ENCODE measurements at places on chromosomes 5 and 9.

GRCh38 chr5:143648696-143649095 lies 163.3 kb upstream of the HMHB1 start:
- DNase-seq = peak; percentile 2

DNA sequence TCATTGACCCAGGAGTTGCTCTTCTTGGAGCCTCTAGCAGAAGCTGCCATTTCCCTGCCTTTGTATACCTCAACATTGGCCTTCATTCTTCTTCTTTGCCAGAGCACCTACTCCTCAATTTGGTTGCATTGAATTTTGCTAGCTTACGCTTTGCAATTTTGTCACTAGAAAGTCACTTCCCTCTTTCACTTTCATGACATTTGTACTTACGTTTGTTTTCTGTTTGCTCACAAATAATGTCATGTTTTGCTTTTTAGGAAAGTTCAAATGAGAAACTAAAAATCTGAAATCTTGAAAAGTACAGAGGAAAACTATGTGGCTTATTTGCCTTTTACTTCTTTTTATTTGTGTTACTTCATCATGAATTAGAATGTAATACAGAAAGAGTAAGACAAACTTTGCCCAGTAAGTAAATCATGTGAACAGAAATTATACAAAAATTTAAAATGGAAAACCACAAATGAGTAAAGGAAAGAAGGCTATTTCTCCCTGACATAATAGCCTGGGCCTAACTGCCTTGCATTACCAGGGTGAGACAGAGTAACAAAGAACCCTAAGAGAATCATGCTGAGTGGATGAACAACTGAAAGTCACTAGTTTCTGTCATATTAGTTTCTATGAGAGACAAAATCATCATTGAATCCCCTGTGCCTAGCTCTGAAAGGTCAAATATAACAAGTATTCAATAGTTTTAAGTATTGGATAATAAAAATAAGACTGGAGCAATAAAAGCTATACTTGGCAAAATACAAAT lies 7.4 kb upstream of the IFNA1 start:
- DNase-seq = no peak

DNA sequence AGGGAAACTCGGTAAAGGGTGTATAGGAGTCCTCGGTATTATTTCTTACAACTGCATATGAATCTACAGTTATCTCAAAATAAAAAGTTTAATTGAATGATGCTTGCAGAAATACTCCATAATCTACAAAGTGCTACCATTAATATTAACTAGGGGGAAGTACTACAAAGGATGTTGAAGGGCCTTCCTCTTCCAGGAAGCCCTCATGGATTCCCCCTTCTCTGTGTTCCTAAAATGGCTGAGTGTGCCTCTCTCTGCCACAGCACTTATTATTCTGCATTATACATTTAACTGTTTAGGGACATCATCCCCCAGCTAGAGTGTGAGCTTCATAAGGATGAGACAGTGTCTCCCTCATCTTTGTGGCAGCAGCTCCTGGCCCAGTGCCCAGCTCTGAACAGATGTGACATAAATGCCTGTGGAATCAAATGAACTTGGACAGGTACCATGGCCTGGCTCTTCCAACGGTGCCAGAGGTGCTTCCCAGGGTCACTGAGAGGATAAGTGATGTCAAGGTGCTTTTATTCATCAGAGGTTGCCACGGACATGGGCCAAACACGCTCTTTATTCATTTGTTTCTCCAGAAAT lies 99.5 kb downstream of the PAX5 start:
- no peak for DNase-seq

DNA sequence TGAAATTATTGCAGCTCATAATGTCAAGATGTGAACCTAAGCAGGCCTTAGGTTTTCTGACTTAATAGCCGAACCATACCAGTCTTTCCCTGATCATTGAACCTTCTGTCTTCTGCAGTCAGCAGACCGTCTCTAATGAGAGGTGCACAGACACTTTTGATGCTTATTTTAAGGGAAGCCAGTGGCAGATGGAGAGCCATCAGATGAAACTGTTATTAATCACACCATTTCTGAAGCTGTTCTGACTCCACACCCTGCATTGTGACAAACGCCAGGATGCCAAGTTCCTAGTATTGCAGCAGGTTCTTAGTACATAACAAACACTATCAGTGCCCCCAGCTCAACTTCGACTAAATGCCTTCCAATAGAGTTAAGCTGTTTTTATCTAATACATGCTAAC lies 43.0 kb downstream of the PIK3R1 start:
- DNase-seq = no peak

DNA sequence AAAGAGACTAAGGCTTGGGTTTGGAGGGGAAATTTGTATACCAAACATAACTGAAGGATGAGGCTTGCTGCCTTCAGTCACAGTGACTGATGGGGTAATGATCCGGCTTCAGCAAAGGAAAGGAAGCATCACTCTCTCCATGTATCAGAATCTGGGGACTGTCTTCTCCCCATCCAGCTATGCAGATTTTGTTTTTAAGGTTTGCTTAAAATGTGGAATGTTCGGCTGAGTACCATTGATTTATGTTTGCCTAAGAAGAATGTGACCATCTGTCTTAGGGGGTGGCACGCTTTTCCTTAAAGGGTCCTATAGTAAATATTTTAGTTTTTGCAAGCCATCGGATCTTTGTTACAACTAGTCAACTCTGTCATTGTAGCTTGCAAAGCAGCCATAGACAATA lies 291.9 kb downstream of the ARHGEF28 start:
- DNase-seq = no peak

- DNase-seq = no peak
Measured at GRCh38 chr5:59276325-59276675, 617.2 kb downstream of the PDE4D start.

- no peak for DNase-seq
Measured at GRCh38 chr9:97310023-97310422, 2.6 kb downstream of the CCDC180 start.

DNA sequence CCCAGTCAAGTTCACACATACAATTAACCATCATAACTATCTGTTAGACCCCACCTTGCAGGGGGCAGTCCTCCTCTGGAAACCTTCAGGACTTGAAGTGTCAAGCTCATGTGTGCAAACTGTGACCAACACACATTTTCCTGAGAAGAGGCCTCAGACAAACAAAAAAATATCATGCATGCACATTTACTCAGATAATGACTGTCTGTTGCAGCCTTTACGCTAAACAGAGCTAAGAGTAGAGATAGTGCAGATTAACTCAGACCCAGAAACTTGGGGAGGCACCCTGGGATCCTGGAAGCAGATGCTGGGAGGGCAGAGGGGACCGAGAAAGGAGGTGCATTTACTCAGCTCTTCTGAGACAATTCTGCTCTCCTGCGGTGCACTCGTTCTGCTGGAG lies 3.6 kb upstream of the S1PR3 start:
- no peak for DNase-seq

DNA sequence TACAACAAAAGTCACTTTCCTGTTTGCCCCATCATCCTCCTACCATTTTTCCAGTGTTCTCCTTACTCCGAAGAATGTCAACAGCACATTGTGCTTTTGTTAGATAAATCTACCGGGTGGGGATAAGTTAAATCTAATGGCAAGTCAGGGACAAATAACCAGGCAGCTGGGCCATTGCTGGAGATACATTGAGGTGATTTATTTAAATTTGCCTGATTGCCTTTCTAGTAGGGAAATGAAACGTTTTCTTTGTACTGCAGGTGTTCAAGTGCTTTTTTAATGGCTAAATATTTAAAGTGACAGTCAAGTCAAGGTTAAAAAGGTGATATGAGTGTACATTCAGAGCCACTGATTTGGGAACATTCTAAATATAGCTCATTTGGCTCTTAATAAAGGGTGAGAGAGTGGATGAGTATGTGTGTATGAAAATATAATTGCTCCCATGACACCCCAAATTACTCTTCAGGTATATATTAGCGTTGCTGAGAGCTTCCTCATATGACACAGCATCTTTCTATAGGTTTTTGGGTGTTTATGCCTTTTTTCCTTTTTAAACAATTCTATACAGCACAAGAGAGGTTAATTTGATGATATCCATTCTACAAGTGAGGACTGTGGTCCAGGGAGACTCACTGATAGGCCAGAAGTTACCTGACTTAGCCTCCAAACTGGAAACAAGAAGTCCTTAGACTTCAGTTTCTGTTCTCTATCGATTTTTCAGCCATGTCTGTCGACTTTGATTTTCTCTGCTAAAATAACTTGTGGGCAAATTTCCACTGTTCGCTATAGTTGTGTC lies 51.9 kb downstream of the DMRT2 start:
- no peak for DNase-seq

DNA sequence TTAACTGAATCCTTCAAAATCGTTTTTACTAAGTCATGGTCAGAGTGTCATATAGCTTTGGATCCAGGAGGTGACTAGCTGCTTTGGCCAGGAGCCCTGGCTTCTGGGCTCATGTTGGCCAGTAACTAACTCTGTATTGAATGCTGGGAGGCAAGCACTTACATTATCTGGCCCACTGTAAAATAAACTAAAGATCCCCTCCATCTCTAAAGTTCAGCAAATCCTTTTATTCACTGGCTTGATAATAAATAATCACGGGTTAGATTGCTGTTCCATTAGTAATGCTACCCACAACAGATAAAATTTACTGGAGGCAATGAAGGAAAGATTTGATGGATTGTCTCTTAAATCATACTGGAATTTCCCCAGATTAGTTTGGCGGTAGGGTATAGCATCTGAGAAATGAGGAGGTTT lies 382.2 kb upstream of the TLE4 start:
- DNase-seq = no peak

DNA sequence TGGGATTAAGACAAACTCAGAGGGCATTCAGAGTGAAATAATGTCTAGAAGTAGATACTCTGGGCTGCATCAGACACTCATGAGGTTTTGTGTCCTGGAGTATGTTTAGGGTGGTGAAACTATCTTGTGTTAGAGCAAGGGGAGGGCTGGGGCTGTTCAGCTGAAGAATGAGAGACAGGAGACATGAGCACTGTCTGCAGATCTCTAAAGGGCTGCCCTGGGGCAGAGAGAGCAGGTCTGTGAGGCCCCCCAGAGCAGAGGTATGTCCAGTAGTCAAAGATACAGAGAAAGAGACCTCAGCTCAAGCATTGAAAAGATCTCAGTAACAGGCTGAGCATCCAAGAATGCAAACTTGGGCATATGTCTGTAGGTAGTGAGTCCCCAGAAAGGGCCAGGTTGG lies 45.9 kb upstream of the SHB start:
- DNase-seq = no peak

- no peak for DNase-seq
Measured at GRCh38 chr5:158839638-158840037, 260.1 kb downstream of the EBF1 start.

- no peak for DNase-seq
Measured at GRCh38 chr5:101327816-101328215, 424.7 kb upstream of the ST8SIA4 start.

GRCh38 chr9:17293685-17294084 lies 158.8 kb downstream of the CNTLN start:
- no peak for DNase-seq

- no peak for DNase-seq
Measured at GRCh38 chr5:35561396-35561795, 56.3 kb upstream of the SPEF2 start.

DNA sequence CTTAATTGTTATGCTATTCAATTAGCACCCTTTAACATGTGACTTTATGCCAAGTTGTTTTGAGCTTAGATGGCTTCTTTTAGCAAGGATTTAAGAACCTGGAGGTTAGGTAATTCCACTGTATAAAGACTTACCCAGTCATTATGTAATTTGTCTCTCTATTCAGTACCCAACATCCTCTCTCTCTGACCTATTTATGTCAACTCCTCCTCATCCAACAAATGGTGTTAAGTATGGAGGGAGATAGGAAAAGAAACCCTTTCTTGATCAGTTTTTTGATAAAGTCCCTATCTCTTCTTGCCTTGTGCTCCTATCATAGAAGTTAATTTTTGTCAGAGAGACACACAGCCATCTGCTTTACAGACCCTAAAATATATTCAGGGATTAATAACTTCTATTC lies 181.2 kb upstream of the GPR151 start:
- DNase-seq = no peak

DNA sequence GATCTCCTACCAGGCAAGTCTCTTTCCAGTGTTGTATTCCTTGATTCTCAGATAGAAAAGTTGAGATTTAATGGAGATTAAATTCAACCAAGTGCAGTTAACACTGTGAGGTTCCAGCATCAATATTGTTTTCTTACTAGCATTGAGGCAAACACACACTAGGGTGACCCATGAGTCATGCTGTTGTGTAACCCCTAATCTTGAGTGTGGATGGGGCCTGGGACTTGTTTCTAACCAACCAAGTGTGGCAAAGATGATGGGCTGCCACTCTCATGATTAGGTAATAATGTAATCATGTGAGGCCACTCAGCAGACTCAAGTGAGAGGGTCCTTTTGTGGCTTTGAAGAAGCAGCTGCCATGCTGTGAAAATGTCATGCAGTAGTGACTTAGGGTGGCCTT lies 394.2 kb downstream of the IRX2 start:
- no peak for DNase-seq

DNA sequence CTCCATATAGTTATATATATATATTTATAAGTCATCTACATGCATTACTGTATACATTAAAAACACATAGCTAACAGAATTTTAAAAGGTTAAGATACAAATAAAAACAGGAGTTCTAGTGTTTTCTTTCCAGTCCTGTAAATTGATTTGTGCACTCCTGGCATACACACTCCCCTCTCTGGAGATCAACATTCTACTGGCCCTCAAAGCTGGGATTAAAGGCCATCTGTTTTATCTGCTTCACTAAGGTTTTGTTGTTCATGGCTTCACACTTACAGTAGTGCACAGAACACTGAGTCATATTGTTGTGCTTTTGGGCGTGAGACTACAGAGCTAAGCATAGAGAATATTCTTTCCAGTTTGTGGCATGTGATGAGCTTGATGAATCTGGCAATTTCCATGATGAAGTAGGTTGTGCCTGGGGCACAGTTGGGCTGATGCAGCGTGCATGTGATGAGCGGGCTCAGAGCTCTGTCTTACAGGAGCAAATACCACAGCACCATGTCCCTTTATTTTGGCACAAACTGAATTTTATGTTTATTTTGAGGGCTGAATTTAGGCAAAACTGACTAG lies 98.2 kb downstream of the TAF11L14 start:
- DNase-seq = no peak

DNA sequence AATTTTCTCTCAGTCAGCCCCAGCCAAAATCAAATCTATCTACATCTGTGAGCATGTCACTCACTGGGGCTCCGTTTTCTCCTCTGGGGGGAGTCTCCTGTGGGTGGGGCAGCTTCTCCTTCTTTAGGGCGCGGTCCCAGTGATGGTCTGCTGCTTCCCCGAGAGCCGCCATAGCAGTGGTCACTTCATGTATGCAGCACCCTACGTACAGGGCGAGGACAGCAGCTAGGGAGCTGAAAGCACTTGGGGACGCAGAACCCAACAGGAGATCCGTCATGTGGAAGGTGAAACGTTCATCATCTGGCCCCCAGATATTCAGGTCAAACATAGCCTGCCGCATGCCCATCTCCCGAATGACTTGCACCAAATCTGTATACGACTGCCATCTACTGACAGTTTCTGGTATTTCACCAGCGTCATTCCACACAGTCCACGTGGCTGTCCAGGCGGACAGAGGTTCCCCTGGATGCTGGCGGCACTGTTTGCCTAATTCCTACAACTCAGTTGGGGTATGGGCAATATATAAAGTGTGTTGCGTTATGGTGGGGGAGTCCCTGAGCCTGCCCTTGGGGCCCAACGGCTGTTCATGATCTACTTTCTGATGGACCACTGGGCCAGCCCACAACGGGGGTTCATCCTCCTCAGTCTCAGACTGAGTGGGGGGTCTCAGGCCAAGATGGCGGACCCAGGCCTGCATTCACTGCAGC lies 795.0 kb downstream of the EFNA5 start:
- peak; percentile 34 for DNase-seq

- DNase-seq = no peak
Measured at GRCh38 chr5:180104168-180104530, 32.6 kb upstream of the RNF130 start.

GRCh38 chr5:176519810-176520720 lies 17.1 kb downstream of the RNF44 start:
- DNase-seq = no peak
